ENCODE measurements at places on chromosomes 6 and 20.

DNA sequence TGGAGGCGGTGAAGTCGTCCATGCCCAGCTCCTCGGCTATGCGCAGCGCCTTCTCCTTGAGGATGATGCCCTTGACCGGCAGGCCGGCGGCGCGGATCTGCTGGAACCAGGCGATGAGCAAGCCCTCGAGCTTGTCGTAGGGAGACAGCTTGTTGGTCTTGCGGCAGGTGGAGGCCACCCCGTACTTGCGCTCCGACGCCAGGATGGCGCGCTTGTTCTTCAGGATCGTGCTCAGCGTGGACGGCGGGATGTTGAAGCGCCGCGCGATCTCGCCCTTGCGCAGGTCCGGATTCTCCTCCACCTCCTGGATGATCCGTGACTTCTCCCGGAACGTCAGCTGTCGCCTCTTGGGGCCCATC is 435 bp downstream of the CENPB start:
- peak; percentile 38 for DNase-seq

- DNase-seq, result no peak
These were observed 4.2 kb downstream of the SCML4 start for GRCh38 chr6:107819964-107820337.

DNA sequence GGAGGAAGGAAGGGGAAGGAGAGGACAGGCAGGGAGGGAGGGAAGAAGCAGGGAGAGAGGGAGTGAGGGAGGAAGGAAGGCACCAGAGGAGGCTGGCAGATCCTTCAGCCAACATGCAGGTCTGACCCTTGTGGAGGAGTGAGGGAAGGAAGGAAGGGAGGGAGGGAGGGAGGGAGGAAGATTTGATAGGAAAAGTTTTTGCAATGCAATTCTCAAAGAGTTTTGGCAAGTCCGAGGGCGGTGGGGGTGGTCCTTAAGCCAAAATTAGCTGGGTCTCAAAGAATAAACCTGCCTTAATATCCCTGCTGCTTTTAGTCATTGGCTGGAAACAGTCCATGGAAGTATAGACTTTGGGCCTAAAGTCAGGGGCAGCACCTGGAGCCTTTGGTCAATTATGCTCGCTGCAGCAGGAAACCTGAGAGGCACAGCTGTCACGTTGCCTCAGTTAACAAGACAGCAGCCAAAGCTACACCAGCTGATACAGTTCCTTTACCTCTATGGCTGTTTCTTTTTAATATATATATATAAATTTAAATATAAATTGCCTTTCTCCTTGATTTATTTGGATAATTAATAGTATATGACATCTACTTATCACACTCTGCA is 115.7 kb upstream of the RALGAPA2 start:
- no peak for DNase-seq

DNA sequence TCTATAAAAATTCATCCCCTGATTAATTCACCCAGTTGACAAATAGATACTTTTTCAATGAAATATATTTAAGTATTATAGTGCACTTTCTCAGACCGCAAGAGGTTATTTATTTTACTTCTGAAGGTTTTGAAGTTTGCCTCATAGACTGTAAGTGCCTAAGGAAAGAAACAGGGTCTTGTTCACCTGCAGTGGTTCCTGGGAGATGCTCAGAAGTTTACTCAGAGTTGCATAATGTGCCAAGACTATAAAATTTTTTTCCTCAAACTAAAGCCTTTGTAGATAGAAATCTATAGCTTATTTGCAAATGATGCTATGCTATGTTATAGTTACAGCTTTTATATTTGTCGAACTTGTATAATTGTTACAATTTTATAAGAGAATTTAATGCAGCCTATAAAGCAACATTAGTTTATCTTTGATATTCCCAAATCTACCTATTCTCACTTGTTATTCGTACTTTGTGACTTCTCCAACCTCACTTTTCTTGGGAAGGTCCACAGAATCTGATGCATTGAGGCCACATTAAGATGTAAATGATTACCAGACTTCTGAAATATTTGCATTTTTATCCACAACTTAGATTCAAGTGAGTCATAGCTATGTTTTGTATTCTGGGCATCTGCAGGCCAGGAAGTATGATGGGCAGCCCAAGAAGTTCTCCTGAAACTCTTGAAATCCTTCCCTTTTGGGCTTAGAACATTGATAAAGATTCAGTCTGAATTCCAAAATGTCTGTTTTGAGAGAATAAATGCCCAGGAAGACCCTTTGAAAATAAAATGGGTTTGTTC is 35.7 kb downstream of the KCNQ5 start:
- no peak for DNase-seq

GRCh38 chr6:150286912-150287311 is 81.9 kb upstream of the IYD start:
- no peak for DNase-seq

DNA sequence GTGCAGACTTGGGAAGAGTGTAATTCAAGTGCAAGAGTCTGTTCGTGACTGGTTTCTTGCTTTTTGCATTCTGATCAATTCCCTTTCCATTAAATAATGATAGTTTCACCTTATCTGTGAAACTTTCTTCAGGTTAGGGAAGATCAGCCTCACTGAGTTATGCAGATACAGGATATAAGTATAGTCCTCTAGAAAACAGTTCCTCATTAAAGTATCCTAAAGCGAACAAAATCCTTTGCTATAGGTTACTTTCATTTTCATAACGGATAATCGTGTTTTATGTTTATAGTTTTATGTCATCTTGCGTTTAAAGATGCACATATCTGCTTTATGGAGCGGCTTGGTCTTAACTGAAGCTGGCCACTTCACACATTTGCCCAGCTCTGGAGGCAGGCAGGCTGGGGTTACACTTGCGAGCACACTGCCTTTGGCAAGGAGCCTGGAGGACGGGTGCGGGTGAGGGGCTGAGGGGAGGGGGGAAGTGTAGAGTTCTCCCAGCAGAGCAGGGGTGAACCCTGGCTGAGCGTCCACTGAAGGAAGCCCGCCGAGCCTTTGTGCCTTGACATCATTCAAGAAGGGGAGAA is 123.5 kb upstream of the IFNGR1 start:
- DNase-seq, result no peak
